ENCODE measurements at places on chromosomes 3 and 15.

DNA sequence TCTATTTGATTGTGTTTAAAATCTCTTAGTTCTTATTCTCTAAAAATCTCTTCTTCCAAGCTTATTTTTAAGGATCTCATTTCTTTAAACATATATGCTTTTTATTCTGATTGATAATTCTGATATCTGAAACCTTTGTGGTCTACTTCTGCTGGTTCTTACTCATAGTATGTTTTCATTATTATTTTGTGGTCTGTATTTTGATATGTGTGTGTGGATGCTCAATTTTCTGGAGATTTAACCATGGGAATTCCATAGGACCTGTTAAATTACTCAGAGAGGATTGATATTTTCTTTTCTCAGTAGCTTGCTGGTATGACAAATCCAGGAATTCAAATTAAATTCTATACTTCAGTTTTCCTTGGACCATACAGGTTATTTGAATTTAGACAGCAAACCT is 14.7 kb upstream of the HHLA2 start:
- DNase-seq = no peak

- DNase-seq = peak; percentile 3
Observed at GRCh38 chr3:196969660-196970546, 1.3 kb upstream of the PIGZ start.

GRCh38 chr15:43872416-43873020 is 45.7 kb downstream of the WDR76 start:
- peak; percentile 1 for DNase-seq

DNA sequence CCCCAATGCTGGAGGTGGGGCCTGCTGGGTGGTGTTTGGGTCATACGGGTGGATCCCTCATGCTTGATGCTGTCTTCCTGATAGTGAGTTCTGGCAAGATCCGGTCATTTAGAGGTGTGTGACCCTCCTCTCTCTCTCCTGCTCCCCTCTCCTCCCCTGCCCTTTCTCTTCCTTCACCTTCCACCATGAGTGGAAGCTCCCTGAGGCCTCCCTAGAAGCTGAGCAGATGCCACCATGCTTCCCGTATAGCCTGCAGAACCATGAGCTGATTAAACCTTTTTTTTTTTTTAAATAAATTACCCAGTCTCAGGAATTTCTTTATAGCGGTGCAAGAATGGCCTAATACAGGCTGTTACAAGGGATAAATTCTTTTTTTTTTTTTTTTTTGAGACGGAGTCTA is 36.3 kb upstream of the IQSEC1 start:
- no peak for DNase-seq

GRCh38 chr3:194854659-194855390 is 169.1 kb downstream of the FAM43A start:
- no peak for DNase-seq

- DNase-seq = no peak
Observed at GRCh38 chr3:129558772-129559564, 16.0 kb downstream of the H1-8 start.

DNA sequence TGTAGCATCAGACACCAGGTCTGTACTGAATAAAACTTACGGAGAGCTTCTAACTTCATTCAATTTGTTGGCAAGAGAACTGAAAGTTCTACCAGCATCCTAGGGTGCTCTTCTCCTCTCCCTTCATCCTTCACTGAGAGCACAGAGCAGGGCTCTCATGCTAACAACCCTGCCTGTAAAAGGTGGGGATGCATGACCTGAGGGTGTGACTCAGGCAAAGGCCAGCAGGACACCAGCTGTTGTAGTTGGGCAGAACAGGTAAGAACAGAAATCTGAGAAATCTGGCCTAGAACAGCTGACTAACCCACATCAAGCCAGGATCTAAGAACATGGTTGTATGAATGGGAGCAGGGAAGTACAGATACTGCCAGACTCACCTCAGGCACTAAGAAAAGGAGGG is 64.2 kb downstream of the MYLK start:
- DNase-seq = no peak

- DNase-seq = no peak
Observed at GRCh38 chr3:28109829-28110228, 131.6 kb upstream of the CMC1 start.

DNA sequence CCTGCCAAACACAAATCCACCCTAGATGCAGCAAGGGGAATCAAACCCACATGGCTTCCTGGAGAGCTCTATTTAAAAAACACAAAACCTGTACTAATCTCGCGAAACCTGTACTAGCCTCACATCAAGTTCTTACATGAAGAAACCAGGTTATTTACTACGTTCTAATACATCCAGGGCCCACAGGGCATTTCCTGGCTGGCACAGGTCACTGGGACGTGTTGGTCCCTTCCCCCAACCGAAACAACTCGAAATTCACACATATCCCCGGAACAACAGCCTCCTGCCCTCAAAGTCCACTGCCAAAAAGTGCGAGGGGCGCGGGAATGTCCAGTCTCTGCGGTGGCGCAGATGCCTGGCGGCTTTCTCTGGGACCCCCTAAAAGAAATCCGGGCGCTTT is 955 bp downstream of the CDCP1 start:
- no peak for DNase-seq

GRCh38 chr15:57224664-57225063 is 151.6 kb upstream of the CGNL1 start:
- DNase-seq = no peak

GRCh38 chr3:177778633-177779032 is 581.4 kb upstream of the TBL1XR1 start:
- no peak for DNase-seq

- DNase-seq = no peak
Observed at GRCh38 chr15:101573951-101574350, 78.2 kb downstream of the TM2D3 start.

DNA sequence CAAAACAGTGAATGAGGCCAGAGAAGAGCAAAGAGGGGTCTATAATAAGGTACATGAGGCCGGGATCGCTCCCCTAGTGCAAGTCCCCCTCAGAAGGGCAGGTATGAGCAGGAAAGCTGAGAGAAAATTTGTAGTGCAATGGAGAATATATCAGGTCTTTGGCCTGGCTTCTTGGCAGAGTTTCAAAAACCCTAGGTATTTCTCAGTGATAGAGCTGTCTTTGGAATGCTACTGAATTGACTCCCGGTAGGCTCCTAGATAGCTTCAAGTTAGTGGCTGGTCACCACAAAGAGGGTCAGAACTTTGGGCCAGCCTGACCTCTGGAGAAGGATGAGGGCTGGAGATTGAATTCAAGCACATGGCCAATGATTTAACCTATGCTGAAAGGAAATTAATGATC is 30.6 kb upstream of the OXTR start:
- no peak for DNase-seq

DNA sequence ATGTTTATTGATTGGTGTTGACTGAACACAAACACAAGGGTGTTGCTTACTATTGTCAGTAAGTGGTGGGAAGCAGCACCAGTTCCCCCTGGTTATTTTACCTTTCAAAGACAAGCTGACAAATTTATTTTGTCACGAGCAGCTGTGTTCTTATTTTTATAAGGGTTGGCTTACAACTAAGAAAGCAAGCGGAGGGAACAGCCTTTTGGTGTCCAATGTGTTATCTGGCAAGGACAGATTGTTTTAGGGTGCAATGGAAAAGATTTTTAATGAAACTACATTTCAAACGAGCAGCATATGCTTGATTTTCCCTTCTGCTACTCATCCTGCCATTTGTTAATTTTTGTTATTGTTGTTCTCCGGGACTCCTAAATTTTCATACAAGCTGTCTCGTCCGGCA is 920.6 kb upstream of the CFAP20DC start:
- no peak for DNase-seq

- no peak for DNase-seq
Observed at GRCh38 chr3:112392393-112393359, 59.7 kb downstream of the CD200 start.

GRCh38 chr3:129520960-129521359 is 7.5 kb upstream of the RHO start:
- no peak for DNase-seq

DNA sequence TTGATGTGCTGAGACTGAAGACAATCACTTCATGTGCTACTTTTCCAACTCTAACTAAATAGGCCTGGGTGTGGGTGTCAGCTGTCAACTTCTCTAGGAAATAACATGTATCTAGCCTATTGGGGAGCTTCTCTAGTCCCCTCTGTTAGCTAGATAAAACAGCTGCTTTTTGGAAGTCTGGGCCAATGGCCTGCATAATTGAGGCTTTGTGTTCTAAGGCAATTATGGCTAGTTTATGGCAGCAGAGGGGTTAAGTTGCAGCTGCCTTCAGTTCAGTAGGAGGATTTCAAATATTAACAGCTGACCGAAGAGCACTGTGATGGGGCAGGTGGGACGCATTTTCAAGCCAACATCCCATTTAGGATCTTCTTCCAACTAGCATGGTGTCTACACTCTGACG is 6.4 kb downstream of the COL8A1 start:
- no peak for DNase-seq

GRCh38 chr3:41580274-41580959 is 381.1 kb downstream of the CTNNB1 start:
- no peak for DNase-seq

GRCh38 chr3:12679468-12679867 is 15.6 kb upstream of the RAF1 start:
- no peak for DNase-seq

GRCh38 chr3:169272532-169272931 is 391.0 kb downstream of the MECOM start:
- no peak for DNase-seq

- no peak for DNase-seq
Observed at GRCh38 chr15:67143646-67144045, 78.2 kb downstream of the SMAD3 start.

DNA sequence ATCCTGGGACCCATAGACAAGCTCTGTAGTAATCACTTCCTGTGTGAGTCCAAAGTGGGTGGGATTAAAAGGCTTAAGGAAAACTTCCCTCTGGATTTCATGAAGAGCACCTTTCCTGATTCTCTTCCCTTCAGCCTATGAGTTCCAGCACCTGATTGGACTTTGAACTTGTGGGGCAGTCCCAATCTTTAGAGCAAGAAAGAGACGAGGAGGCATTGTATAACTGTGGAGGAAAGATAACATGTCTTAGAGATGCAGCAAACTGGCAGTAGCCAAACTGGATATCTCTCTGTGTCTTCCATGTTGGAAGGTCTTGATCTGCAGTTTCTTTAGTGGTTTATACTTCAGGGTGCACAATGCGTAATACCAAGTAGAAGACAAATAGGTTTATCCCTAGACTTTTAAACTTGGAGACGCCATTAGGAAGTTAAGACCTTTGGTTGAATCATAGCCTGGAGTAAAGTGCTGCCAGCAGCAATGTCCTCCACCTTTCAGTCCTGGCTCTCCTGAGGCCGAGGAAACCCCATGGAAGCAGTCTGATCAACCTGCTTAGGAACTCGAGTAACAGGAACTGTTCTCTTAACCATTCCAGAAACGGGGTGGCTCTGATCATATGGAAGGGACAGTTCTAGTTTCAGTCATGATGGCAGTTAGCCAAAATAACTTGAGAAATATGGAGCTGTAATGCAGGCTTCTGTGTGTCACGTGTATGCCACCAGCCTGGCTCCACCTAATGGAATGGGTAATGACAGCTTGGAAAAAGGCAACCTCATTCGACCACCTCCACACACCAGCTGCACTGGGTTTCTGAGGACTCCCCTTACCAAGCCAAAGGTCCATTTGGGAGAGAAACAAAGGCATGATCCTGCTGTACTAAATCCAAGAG is 4.7 kb downstream of the EIF1B start:
- no peak for DNase-seq

- DNase-seq = no peak
Observed at GRCh38 chr15:88674661-88675060, 35.8 kb downstream of the ISG20 start.

DNA sequence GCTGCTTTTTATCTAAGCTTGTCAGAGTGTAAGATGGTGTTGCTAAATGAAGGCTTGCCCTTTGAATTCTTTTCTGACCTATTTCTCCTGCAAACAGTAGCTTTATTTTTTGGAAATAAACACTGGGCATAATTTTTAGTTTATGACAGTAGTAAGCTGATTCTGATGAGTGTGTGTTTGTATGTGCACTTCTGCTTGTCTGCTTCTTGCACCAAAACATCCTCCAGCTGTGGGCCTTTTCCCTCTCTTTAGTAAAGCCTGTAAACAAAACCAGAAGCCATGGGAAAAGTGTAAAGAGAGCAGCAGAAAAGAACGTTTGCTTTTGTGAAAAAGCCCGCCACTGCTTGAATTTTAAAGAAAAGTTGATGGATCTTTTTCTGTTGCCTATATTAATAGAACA is 136.4 kb upstream of the IL12A start:
- DNase-seq = no peak

DNA sequence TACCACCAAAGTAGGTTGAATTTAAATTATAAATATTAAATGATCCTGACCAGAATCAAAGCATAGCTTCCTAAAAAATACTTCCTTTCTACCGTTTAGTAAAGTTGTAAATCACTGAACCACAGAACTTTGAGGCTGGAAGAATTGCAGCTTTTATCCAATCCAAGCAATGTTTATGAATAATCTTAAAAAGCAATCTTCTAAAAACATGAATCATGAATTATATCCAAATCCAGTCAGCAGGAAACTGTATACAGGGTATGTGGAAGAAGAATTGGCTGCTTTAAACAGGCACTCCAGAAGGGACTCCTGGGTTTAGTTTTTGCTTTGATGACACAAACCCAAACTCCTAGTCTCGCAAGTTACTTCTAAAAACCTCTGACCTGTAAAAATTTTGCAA is 30.2 kb downstream of the HEG1 start:
- no peak for DNase-seq

DNA sequence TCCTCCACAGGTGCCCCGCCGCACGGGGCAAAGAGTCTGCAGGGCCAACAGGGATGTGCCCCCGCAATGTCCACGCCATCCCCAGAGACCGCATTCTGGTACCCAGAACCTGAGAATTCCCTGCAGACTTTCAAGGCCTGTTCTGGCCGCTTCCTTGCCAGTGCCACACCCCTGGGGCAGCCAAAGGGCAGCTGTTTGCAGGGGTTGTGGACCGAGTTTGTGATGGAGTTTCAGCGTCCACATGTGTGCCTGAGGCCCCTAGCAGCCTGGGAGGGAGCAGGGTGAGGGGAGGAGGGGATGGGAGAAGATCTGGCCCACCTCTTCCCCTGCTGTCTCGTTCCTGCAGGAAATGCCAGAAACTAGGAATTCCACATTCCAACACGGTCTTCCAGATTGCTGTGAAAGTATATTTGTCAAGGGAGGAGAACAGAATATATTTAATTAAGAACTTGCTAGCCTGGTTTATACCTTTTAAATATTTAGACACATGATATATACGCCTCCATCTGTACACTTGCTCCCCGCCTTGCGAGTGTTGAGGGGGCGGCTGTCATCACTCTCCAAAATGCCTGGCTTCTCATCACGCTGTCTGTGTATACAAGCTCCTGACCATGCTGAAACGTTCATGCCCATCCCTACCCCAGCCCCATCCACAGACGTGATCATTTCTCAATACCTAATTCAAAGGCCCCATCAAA is 31.1 kb upstream of the RASA2 start:
- DNase-seq = no peak

GRCh38 chr3:6657591-6657990 is 203.3 kb upstream of the GRM7 start:
- no peak for DNase-seq

Measured in NCI-H748 treated with DMSO at 0.1 percent for 48 hours (cell line).